Neural crest cell (in vitro differentiated cells): ENCODE measurements at places on chromosomes 3 and 15. TPM values are rescaled to one million over a fixed set of nuclear protein-coding genes. Genes with fewer than 3 reads are reported as not detected.

IGDCC3 gene
- 298 and 300 TPM in 2 replicates for total RNA-seq

CXCR6 gene
- total RNA-seq: not detected in 2 replicates

STXBP5L gene
- total RNA-seq: 3.0 and 4.3 TPM in 2 replicates

MRAS gene
- 24.7 and 27.0 TPM in 2 replicates for total RNA-seq

MCF2L2 gene
- 1.5 and 2.1 TPM in 2 replicates for total RNA-seq

SLC6A20 gene
- not detected in 2 replicates for total RNA-seq

DMXL2 gene
- total RNA-seq: 50.9 and 56.4 TPM in 2 replicates

CSPG4 gene
- total RNA-seq: 5.3 and 5.4 TPM in 2 replicates

CLRN1 gene
- total RNA-seq: not detected in 2 replicates

CISH gene
- 8.1 and 8.6 TPM in 2 replicates for total RNA-seq
